Stimulated activated CD8-positive, alpha-beta memory T cell treated with anti-CD3 and anti-CD28 coated beads, Interleukin-15, amount 100 ng/mL, for 48 hours (primary cell): ENCODE measurements at places on chromosomes 6 and 20.

DNA sequence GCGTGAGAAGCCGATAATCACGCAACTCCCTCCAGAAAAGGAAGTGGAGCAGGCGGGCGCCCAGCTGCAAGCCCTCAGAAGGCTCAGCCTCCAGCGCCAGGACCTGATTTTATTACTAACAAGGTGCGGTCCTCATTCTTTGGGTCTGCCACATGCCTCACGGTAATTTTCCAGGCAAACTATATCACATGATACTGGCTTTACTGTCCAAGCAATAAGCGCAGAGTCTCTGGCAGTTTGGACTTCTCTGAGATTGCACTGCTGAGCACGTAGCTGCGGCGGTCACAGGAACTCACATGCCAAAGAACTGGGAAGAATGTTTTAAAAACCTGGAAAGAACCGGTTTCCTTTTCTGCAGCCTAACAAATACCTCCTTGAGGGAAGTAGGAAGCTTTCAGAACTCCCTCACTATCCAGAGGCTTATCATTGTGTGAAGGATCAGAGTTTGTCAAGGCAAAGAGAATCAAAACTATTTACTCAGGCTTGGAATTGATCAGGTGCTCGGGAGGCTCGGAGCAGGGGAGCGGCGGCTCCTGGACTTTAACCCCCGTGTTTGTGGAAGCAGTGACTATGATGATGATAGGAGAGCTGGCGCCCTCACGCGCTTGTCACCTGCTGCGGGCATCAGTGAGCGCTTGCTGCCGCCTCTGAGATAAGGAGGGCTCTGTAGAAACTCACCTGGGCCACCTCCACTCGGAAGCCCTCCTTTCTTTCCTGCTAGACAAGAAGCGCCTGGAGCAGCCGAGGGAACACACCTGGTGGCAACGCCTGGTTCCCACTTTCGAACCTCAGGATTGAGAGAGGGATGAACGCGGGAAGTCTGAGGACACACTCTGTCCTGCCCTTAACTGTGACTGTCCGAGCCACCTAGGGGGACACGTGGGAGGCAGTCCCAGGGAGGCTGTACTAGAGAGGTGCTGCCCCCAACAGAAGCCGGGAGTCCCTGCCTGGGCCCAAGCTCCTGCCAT lies 27.2 kb upstream of the SYNJ2 start:
- DNase-seq: no peak

GRCh38 chr20:31570021-31570463 lies 35.0 kb upstream of the ID1 start:
- no peak for DNase-seq

DNA sequence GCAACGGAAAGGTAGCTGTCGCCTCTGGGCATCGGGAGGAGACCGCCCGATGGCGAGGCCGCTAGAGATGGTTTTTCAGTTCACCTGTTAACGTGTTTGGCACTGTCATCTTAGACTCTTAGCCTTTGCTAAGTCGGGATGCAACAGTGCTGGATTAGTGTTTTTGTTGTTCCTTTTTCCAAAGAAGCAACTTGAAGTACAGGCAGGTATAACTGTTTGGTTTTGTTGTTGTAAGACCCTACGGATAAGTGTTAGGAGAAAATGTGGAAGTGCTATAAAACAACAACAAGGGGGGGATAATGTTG lies 723 bp downstream of the MANEA start:
- no peak for DNase-seq

DNA sequence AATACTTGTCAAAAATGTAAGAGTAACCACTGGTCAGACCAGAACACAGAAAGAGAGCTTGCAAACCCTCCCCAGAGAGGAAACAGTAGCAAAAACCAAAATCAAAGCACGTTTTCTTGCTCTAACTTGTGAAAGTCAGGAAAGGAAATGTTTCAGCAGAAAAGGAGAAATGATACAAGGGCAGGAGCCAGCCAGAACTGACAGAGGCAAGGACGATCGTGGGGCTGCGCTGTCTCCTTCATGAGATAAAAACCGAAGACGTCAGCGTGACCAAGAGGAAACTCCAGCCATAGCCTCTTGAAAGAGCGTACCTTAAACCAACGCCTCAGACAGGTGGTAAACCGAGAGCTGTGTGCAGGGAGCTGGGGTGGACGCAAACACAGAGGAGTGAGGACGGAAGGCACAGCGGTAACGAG lies 27.5 kb downstream of the LAMA5 start:
- DNase-seq: no peak

DNA sequence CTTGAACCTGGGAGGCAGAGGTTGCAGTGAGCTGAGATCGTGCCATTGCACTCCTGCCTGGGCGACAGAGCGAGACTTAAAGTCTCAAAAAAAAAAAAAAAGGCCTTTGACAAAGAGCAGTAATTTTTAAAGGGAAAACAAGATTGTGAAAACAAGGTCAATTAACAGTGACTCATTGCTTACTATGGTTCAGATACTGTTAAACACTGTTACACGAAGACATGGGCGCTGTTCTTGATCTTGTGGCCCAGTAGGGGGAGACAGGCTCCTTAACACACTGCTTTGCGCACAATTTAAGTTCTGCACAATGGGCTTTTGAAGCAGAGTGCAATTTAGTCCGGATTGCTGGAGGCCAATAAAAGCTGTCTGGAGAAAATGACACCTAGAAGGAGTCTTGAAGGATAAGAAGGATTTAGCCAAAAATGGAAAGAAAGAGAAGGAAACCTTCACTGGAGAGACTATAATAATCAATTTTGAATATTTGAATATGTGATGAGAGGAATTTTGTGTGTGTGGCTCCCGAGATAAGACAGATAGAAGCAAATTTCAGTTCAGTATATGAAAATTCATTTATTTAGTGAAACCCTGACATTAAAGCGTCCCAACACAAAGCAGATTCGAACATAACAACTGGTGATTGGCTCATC lies 6.0 kb upstream of the LATS1 start:
- no peak for DNase-seq

- no peak for DNase-seq
Observed at GRCh38 chr6:160967351-160967750, 24.2 kb upstream of the MAP3K4 start.

- no peak for DNase-seq
Observed at GRCh38 chr6:18439581-18439980, 52.4 kb downstream of the RNF144B start.

DNA sequence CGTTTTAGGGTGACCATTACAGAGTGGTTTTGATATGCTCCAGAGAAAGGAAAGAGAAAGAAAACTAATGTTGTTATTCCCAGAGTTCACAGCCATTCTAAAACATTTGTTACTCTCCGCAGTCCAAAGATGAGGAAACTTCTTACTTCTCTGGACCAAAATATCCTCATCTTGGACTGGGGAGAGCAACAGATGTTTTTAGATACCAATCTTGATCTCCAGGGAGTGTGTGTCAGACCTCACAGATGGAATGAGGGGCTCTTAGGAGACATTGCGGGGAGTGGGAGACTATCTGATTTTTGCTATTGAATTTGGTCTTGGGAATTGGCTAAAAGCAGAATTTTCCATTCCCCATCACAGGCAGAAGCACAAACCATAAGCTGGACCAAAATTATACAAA lies 110.8 kb downstream of the TNFAIP3 start:
- no peak for DNase-seq

DNA sequence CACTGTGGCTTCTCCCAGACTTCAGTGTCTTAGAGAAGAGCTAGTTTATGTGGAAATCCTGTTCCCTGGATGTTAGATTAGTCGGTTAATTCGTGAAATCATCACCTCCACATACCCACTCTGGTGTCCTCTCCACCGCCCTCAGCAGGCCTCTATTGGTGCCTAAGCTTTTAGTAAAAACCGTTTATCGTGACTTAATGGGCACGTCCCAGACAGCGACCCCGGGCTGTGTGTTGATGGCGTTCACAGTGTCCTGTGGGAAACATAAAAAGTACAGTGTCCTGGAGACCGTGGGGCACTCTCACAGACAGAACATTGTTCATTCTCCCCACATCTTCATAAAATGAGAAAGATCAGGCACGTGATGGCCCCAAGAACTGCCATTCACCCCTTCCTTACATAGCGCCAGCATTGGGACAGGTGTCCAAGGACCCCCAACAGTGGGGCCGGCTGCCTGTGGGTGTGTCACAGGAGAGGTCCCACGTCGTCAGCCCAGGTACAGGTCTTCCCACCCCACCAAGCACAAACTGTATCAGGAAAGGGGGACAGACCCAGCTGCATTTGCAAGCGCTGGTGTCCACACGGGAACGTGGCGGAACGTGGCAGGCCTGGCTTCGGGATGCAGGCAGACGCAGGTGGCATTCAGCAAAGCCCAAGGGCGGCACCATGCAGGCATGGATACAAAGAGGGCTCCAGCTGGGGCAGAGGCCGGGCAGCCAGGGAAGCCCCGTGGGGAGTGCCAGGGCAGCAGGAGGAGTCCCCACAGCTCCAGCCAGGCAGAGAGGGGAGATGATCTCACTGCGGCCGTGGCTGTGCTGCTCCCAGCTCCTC lies 237.7 kb downstream of the DLL1 start:
- DNase-seq: no peak

- DNase-seq: no peak
Observed at GRCh38 chr20:13677241-13677640, 38.5 kb upstream of the TASP1 start.

- DNase-seq: no peak
Observed at GRCh38 chr6:44651604-44652003, 264.1 kb downstream of the CDC5L start.

DNA sequence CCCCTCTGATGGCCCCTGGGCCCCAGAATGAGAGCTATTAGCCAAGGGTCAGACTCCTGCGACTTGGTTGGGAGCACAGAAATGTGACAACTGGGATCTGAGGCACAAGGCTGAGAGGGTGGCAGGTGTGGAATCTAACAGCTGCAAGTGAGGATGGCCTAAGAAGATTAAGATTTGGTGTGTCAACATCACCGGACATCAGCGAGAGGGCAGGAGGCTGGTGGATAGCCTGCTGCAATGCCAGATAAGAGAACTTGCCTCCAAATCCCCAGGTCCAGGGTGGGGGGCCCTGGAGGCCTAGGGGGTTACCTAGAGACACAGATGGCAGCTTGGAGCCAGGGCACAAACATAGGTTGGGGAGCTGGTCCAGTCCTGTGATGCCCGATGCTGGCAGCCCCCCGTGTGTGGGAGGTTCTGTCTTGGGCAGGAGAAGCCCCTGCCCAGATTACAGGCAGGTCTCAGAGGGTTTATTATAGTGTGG lies 155.8 kb downstream of the GRM4 start:
- DNase-seq: no peak

- no peak for DNase-seq
Observed at GRCh38 chr6:40860443-40860842, 178.6 kb downstream of the UNC5CL start.

GRCh38 chr20:62949962-62950361 lies 2.5 kb upstream of the SLC17A9 start:
- no peak for DNase-seq

GRCh38 chr6:20841806-20842205 lies 307.5 kb downstream of the CDKAL1 start:
- no peak for DNase-seq

GRCh38 chr6:87197547-87197946 lies 42.2 kb downstream of the ZNF292 start:
- no peak for DNase-seq

DNA sequence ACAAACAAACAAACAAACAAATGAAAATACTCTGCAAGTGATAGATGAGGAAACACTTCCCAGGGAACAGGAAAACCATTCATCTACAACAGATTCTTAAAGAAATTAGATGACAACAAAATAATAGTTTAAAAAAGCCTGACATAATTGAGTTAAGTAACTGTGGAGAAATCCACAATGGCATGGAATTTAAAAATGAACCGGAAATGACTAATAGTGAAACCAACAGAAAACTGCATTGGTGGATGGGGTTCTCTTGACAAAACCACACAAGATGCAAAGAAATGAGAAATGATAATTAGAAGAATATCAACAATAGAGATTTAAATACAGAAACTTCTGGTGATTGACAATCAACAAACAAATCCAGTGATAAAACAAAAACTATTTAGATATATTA lies 785.6 kb downstream of the QKI start:
- no peak for DNase-seq

DNA sequence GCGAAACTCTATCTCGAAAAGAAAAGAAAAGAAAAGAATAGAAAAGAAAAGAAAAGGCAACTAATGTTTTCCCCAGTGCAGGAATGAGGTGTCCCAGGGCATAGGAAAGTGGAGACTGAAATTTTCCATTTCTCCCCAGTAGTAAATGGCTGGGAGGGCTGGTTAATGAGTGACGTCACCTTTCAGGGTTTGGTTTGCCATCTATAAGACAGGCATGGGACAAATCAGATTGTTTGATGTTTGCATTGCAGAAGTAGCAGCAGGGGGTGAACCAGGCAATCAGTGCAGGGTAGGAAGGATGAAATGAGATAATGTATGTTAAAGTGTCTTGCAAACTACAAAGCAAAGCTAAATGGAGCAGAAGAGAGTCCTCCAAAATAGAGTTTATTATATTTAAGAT lies 533.4 kb downstream of the PKHD1 start:
- DNase-seq: no peak

DNA sequence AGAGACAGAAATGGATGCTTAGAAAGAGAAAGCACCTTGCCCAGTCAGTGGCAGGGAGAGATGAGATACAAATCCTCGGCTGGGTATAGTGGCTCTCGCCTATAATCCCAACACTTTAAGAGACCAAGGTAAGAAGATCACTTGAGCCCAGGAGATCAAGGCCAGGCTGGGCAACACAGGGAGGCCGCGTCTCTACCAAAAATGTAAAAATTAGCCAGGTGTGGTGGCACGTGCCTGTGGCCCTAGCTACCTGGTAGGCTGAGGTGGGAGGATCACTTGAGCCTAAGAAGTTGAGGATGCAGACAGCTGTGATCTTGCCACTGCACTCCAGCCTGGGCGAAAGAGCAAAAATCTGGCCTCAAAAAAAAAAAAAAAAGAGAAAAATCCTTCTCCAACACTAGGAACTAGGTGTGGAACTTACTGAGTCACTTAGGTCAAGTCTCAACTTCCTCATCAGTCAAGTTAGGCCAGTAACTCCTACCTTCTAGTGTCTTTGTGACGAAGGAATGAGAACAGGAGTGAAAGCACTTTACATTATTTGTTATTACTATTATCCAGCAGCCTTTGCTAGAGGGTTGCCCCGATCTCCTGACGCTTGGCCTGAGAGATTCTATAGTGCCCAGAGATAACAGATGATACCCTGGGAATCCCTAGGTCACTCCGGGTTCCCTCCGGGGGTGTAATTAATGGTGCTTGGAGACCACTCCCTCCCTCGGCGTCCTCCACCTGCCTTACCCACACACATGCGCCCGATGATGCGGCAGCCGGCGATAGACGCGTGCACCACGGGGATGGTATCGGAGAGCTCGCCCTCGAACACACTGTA lies 918 bp downstream of the EIF6 start:
- no peak for DNase-seq
